ENCODE measurements at places on chromosomes 16 and 17. TPM values are rescaled to one million over a fixed set of nuclear protein-coding genes. Genes with fewer than 3 reads are reported as not detected.

TBC1D3H gene
- not detected for total RNA-seq

PRKCA gene
- 6.6 TPM for total RNA-seq

KRTAP16-1 gene
- total RNA-seq, result not detected

ACACA gene
- total RNA-seq, result 10.2 TPM

ABCA9 gene
- total RNA-seq, result 11.3 TPM

Data from right atrium auricular region (tissue), 2 donors.